ENCODE measurements at places on chromosomes 4 and X.
A peak's percentile ranks its signal among the peaks of the same experiment; 100 is the strongest.

- no peak for DNase-seq
Observed at GRCh38 chrX:142296421-142296820, 91.3 kb upstream of the MAGEC2 start.

GRCh38 chrX:130109429-130110378 is 593 bp downstream of the ELF4 start:
- DNase-seq, result no peak

- DNase-seq, result peak; percentile 74
Observed at GRCh38 chr4:31194823-31195222, 474.7 kb downstream of the PCDH7 start.

- peak; percentile 5 for DNase-seq
Observed at GRCh38 chr4:742742-743311, 37.2 kb downstream of the PCGF3 start.

- no peak for DNase-seq
Observed at GRCh38 chr4:75015627-75016026, 82.7 kb downstream of the PARM1 start.

- DNase-seq, result no peak
Observed at GRCh38 chr4:53365121-53365485, 758 bp downstream of the SCFD2 start.

GRCh38 chr4:148355442-148356123 is 86.6 kb downstream of the NR3C2 start:
- no peak for DNase-seq

GRCh38 chrX:262381-262909 is 18.7 kb upstream of the PLCXD1 start:
- DNase-seq, result no peak

- no peak for DNase-seq
Observed at GRCh38 chr4:88720451-88721428, 23.1 kb upstream of the NAP1L5 start.

DNA sequence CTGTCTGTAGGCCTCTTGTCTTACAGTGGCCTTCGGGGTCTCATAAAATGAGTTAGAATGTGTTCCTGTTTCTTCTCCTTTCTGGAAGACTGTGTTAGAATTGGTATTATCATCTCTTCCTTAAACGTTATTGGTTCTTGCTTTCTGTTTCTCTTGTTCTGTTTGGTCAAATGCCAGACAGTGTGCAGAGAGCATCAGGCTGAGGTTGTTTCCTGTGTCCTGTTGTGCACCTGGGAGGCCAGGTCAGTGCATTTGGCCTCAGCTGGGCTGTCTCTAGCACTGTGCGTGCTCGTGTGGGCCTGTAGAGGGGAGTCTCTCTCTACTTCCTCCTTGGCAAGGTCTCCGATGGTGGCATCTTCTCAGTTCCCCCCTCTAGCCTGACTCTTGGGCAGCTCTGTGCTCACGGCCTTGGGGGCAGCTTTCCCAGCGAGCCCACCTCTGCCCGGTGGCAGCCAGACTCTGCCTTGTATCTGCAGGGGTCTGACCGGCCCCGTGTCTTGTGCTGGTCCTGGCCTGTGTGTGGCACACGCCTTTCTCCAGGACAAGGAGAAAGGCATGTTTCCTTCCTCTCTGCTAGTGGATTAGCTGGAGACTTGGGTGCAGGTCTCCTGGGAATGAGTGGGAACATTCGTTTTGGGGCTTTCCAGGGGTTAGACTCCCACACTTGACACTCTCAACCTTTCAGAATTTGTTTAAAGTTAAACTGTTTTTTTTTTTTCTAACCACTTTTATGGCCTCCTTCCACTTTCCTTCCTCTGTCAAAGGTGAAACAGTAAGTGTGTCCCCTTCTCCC is 62.3 kb downstream of the FAM193A start:
- no peak for DNase-seq

DNA sequence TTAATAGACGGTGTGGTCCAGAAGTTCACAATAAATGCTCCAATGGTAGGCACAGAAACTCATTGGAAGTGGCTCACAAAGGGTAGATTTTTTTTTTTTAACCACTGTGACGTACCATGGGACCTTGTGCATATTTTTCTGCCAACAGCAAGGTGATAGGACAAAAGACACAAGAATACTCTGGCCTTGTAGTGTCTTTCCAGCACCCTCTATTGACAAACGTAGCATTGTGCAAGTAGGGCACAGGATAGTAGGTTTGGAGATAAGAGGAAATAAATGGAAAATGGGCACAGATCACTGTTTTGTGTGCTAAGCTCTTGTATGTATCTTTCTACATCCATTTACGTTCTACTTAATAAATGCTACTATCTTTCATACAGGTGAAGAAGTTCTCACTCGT is 2054.9 kb downstream of the PCDH7 start:
- DNase-seq, result no peak

GRCh38 chr4:67723949-67724348 is 23.0 kb upstream of the UBA6 start:
- DNase-seq, result no peak

DNA sequence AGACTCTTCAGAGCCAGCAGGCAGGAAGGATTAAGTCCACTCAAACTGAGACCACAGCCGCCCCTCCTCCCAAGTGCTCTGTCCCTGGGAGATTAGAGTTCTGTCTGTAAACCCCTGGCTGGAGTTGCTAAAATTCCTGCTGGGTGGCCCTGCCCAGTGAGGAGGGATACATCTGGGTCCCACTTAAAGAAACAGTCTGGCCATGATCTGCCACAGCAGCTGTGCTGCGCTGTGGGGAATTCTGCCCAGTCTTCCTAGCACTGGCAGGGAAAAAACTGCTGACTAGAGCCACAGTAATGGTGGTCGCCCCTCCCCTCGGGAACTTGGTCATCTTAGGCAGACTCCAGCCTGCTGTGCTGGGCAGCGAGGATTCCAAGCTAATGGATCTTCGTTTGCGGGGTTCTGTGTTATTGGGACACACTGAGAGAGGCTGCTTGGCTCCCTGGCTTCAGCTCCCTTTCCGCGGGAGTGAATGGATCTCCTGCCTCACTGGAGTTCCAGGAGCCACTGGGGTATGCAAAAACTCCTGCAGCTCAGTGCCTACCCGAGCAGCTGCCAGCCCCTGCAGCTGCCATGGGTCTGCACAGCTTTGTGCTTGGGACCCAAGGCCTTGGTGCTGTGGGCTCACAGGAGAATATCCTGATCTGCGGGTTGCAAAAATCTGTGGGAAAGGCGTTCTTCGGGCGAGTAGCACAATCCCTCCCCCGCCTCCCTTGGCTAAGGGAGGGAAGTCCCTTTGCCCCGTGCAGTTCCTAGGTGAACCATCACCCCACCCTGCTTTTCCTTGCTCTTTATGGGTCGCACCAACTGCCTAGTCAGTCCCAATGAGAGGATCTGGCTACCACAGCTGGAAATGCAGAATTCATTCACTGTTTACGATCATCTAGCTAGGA is 15.7 kb downstream of the ZXDB start:
- no peak for DNase-seq

- DNase-seq, result no peak
Observed at GRCh38 chrX:132924426-132924825, 34.0 kb downstream of the HS6ST2 start.

GRCh38 chr4:151671541-151672059 is 89.2 kb downstream of the GATB start:
- no peak for DNase-seq

- no peak for DNase-seq
Observed at GRCh38 chrX:116749943-116750342, 287.2 kb upstream of the CT83 start.

DNA sequence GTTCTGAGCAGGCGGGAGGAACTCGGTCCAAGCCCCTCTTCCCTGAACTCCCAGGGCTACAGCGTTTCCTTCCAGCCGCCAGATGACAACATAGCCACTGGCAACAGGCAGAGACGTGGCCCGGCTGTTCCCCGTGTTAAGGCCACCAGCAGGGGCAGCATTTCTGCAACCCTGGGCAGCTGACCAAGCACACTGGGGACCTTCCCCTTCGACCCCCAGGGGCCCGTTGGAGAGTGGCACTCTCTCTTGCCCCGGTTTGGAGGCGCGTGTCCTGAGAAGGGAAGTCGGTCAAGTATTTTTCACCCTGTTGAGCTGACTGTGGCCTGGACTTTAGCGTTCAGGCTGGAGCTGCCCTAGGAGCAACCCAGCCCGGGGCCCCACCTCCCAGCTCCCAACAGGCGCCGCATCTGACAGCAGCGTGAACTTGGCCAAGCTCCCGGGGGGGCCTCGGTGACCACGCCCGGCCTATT is 37.6 kb downstream of the ZBTB49 start:
- no peak for DNase-seq

- DNase-seq, result no peak
Observed at GRCh38 chr4:183248201-183248600, 71.9 kb downstream of the CLDN22 start.

GRCh38 chr4:8847764-8848163 is 23.9 kb downstream of the HMX1 start:
- DNase-seq, result no peak

- DNase-seq, result no peak
Observed at GRCh38 chr4:181752516-181752915, 490.7 kb upstream of the TENM3 start.

DNA sequence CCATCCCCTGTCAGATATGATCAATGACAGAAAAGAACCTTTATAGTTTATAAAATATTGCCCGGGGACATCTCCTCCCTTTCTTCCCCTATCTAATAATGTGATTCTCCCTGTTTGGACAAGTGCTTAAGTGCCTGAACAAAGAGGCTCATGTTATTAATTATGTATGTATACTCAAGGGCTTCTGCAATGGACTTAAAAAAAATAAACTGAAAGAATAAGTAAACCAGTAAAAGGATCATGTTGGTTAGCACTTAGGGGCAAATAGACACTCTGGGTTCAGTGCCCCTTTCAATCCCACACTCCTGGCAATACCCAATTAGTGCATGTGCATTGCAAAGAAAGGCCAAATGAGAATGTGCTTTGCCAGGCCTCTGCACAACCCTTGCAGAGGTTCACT is 30.7 kb upstream of the RPS6KA6 start:
- no peak for DNase-seq

DNA sequence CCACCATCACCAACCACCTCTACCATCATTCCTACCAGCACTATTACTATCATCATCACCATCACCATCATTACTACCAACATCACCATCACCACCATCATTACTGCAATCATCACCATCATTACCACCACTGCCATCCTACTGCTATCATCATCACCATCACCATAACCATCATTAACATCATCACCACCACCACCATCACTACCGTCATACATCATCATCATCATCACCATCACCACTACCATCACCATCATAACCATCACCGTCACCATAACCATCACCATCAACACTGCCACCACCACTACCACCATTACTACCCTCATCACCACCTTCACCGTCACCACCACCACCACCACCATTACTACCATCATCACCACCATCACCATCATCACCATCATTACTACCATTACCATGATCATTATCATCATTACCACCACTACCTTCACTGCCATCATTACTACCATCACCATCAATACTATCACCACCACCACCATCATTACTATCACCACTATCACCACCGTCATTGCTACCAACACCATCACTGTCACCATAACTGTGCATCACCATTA is 71.8 kb downstream of the PSAPL1 start:
- no peak for DNase-seq

GRCh38 chrX:130253916-130254315 is 14.8 kb downstream of the ZNF280C start:
- DNase-seq, result no peak

DNA sequence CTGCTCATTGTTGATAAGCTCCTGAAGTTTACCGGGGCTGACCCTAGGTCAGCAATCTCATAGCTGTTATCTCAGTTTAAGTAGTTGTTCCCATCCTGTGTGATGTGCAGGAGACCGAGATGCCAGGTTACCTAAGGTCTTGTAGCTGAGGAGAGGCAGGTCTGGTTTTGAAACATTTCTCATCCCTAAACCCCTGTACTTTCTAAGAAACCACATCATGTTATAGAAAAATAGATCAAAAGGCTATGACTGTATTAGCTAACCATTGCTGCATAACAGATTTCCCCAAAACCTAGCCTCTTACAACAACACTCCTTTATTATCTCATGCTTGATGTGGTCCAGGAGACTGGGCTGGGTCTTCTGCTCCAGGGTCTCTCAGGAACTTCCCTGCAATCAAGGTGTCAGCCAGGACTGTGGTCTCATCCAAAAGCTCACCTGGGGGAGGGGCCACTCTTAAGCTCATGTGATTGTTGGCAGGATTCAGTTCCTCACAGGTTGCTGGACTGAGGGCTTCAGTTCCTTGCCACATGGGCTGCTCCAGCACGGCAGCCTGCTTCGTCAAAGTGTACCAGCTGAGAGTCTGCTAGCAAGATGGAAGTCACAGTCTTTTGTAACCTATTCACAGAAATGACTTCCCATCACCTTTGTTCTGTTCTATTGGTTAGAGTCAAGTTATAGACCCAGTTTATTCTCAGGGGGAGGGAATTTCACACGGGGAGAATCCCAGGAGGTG is 60.9 kb upstream of the CLCN4 start:
- no peak for DNase-seq

- peak; percentile 53 for DNase-seq
Observed at GRCh38 chrX:140165849-140166248, 200.5 kb upstream of the CXorf66 start.

GRCh38 chr4:68498413-68499007 is 51.2 kb downstream of the TMPRSS11E start:
- DNase-seq, result peak; percentile 18

GRCh38 chr4:152161676-152162330 is 374.1 kb downstream of the FBXW7 start:
- DNase-seq, result no peak

GRCh38 chr4:17109126-17109525 is 210.7 kb upstream of the LDB2 start:
- no peak for DNase-seq

Data from NCI-H774 (cell line).